ENCODE measurements at places on chromosomes 6 and 20.

GRCh38 chr20:35369804-35370203, 42.0 kb downstream of the UQCC1 start:
- no peak for DNase-seq

DNA sequence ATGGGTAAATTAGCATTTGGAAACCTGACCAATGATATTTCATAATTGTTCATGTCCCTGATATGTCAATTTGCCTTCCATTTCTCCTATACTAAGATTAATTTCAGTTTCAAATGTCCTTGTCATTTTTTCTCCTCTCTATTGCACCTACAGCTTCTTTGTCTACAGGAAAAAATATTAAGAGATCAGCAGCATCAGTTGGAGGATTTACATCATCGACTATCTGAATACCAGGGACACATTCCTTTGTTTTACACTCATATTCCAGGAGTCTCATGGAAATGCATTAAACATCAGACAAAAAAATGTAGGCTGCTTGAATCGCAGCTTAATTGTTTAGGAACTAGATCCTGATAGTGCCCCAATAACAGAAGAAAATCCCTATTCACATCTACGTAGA, 188.2 kb downstream of the PRKN start:
- no peak for DNase-seq

DNA sequence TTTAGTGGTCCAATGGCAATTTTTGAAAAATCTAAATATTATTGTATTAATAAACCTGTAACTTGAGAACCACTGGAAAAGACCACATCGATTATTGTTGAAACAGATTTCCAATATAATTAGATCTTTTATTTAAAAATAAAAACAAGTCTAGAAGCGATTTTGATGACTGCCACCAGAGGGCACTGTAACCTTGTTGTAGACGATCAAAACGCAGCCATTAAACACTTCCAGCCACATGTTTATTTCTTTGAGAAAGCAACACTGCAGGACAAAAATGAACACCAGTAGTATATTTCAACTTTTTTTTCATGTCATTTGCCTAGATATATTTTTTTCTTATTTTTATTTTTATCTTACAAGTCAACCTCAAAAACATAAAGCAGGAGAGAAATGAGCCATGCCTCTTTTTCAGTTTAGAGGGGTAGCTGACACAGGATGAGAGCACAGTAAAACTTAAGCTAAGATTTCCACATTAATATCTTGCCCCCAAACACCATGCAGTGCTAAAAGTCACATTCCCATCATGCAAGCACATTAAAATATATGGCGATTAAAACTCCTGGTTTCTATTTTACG, 115.4 kb downstream of the OPRM1 start:
- peak; percentile 43 for DNase-seq

- DNase-seq, result peak; percentile 25
Observed at GRCh38 chr20:815914-816606, 17.5 kb upstream of the FAM110A start.

Measured in kidney glomerular epithelial cell (primary cell).